ENCODE measurements at places on chromosomes 4 and X.

- DNase-seq: no peak
These were observed 80.8 kb upstream of the MAB21L2 start for GRCh38 chr4:150501009-150501727.

DNA sequence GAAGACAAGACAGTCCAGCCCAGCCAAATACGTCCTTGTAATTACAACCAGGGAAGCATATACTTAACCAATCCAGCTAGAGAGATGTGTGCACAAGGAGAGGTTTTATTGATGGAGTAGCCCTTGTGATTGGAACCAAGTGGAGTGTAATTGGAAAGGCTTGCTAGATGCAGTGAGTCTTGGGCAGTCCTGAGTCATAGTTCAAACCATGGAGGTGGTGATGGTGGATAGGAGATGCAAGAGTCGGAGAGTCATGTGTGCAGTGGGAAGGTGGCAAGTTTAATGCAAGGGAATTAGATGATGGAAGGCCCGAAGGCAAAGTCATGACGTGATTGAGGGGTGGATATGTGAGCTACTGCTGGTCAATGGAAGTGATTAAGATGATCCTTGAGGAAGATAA lies 63.7 kb downstream of the PHEX start:
- no peak for DNase-seq

- peak; percentile 51 for DNase-seq
These were observed 105.1 kb downstream of the FNIP2 start for GRCh38 chr4:158873795-158874401.

DNA sequence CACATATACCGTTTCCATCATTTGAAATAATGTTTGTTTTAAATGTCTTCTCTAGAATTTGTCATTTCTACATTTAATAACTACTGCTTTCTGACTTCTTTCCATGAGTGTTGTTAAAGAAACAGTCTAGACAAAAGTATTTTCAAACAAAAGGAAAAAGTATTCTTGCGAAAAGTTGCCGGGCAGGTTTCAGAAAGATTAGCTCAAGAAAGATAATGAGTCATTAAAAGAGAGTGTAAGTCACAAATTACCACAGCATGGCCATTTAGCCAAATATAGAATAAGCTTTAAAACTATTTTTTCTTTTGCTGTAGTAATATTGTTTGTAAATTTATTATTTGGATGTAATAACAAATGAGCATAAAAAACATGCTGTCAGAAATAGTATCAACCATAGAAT lies 493.0 kb downstream of the TLL1 start:
- no peak for DNase-seq

DNA sequence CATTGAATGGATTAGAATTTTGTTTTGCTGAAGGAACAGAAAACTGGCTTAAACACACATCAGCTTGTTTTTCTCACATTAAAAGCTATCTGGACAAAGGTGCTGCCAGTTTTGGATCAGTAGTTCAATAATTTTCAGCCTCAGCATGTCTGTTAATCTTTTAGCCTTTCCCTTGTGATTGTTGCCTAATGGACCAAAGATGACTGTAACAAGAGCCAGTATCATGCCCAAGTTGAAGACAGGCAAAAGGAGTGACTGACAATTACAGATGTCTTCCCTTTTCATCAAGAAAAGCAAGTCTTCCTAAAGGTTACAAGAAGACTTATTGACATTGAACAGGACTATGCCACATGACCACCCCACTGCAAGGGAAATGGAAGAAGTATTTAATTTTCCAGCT lies 419.7 kb downstream of the MAPK10 start:
- no peak for DNase-seq

DNA sequence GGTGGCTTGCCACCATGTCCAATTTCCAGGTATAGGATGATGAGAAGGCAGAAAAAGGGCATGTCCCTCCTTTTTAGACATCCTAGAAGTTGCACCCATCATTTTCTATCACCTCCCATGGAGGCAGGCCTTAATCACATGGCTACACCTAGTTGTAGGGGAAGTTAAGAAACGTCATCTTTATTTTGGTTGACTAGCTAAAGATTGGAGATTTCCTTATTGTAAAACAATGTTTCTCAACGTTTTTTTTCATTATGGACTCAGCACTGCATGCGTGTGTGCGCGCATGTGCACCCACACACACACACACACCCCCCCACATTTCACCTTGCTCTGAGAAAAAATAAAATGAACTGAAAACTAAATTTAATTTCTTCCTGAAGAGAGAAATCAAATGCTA lies 2.0 kb upstream of the CXCL9 start:
- DNase-seq: no peak
